Activated CD4-positive, CD25-positive, alpha-beta regulatory T cell (primary cell): ENCODE measurements at places on chromosomes 11 and 22.

DNA sequence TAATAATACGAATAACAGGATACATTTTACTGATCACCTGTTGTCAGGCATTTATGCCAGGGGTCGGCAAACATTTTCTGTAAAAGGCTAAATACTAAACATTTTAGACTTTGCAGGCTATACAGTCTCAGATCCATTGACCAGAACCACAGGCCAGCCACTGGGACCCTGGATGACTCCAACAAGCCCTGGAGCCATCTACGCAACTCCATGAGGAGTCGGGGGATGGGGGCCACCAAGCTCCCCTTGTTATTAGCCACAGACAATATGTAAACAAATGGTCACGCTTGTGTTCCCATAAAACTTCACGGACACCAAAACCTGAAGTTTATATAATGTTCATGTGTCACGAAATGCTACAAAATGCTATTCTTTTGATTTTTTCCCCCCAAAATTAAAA, 54.4 kb upstream of the EMID1 start:
- DNase-seq: no peak

- no peak for DNase-seq
These were observed 3.1 kb downstream of the TRMT112 start for GRCh38 chr11:64314146-64314804.

DNA sequence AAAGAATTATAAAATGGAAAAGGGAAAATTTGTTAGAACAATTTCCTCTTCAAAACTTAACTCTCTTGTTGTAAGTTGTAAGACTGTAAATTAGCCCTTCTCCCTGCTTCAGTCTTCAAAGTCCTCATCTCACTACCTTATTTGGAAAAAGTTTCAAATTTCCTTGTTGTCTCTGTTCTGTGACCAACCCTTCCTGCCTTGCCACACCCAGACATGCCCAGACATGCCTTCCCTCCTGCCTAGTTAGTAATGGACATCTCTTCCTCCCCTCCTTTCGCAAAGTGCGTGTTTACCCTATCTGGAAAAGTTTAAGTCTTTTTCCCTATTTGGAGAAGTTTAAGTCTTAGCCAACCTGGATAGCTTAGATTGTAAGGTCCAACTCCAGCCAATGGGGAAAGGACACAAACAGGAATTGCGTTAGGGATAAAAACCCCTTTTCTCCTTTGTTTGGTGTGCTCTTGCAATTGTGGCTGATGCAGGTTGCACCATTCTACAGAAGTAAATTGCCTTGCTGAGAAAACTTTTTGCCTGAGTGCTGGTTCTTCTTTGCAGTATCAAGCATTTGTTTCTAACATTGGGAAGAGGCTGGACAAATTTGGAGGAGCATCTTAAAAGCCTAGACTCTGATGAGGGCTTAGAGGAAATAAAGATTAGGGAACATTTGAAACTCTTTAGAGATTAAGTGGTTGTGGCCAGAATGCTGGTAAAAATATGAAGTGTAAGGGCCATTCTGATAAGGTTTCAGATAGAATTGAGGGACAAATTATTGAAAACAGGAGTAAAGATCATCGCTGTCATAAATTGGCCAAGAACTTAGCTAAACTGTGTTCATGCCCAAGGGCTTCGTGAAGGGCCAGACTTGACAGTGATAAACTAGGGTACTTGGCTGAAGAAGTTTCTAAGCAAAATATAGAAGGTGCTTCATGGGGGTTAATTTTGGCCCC, 15.4 kb downstream of the OR52K2 start:
- DNase-seq: no peak

- no peak for DNase-seq
These were observed 6.1 kb downstream of the MPEG1 start for GRCh38 chr11:59206635-59207034.

- no peak for DNase-seq
These were observed 544.6 kb upstream of the B3GAT1 start for GRCh38 chr11:134956450-134957210.

- no peak for DNase-seq
These were observed 17.1 kb downstream of the SYT9 start for GRCh38 chr11:7268758-7269157.
